Smooth muscle cell of the umbilical artery (primary cell): ENCODE measurements at places on chromosomes 3 and 15. TPM values are rescaled to one million over a fixed set of nuclear protein-coding genes. Genes with fewer than 3 reads are reported as not detected.

Gene PPP2R3A
- 6.5 and 12.5 TPM in 2 replicates for total RNA-seq

Gene ZNF717
- total RNA-seq, result 12.8 and 17.0 TPM in 2 replicates

Gene ADAMTSL3
- under 0.01 and 0.05 TPM in 2 replicates for total RNA-seq

Gene SCAANT1
- not detected in 2 replicates for total RNA-seq

Gene NUP210
- total RNA-seq, result 0.09 and 0.30 TPM in 2 replicates

Gene CCDC54
- total RNA-seq, result not detected in 2 replicates

Gene NMNAT3
- 0.32 and 0.59 TPM in 2 replicates for total RNA-seq

Gene GDPGP1
- 6.1 and 7.1 TPM in 2 replicates for total RNA-seq

Gene ERICH6
- total RNA-seq, result not detected in 2 replicates

Gene PRR23B
- not detected in 2 replicates for total RNA-seq

Gene STRC
- total RNA-seq, result 0.09 and 0.30 TPM in 2 replicates

Gene CYP1A1
- total RNA-seq, result 0.30 TPM in 1 of 2 replicates, not detected in the other

Gene MME
- total RNA-seq, result 670 and 1,159 TPM in 2 replicates

Gene ITIH1
- not detected in 2 replicates for total RNA-seq
